ENCODE measurements at places on chromosomes 5 and 9.

DNA sequence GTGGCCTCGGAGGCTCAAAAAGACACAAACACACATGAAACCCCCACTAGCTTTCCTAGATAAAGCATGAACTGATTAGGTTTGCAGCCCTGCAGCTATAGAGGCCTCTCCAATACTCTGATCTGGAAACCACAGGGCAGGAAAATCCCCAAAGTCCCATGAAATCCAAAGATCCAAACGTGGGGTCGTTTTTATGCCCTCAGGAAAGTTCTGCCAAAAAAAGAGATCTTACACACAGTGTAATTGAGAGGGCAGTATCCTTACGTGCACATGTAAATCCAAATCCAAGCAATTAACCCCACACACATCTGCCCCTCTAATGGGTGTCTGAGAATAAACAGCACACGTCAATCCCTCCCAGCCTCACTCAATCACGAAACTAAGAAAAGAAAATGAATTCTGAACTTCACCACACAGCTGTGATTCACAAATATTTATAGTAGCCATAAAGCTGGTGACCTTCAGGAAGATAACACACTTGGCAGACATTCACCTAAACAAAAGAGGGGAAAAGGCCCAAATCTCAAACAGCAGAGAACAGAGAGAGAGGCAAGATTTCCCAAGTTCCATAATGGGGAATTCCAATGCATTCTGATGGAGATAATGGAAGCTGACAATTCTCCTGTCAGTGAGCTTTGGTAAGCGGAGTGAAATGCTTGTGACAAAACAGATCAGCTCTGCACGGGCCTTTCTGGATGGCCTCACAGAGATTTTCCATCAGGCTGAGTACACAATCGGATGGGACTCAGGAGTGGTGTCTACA lies 114.2 kb downstream of the SEMA5A start:
- DNase-seq: no peak

DNA sequence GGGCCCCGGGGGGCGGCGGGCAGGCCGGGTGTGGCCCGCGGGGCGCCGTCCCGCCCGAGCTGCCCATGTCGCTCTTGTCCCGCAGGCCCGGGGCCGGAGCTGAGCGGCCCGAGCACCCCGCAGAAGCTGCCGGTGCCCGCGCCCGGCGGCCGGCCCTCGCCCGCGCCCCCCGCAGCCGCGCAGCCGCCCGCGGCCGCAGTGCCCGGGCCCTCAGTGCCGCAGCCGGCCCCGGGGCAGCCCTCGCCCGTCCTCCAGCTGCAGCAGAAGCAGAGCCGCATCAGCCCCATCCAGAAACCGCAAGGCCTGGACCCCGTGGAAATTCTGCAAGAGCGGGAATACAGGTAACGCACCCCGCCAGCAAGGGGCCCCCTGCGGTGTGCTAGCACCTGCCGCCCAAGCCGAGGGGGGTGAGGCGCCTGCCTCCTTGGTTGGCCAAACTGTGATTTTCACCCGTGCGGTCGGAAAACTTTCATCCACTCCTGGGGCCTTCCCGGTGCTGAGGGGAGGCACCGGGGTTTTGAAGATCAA lies 32.1 kb downstream of the SMARCA2 start:
- peak; percentile 23 for DNase-seq

GRCh38 chr5:11468334-11469039 lies 435.8 kb downstream of the CTNND2 start:
- no peak for DNase-seq

DNA sequence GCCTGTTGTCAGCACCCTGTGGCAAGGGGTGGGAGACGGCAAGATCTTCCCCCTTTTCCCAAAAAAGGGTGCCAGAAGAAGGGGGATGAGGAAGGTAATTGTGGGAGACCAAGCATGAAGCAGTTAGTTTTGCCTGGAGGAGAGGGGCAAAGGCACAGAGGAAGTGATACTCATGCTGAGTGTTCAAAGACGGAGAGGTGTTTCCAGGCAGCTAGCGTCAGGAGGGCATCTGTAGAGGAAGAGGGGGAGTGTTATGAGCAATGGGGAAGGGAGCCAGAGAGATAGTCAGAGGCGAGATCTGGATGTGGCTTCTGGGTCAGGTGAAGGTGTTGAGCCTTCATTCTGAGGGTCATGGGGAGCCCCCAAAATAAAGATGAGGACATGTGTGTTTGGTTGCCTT lies 26.9 kb upstream of the ADAM19 start:
- DNase-seq: no peak

DNA sequence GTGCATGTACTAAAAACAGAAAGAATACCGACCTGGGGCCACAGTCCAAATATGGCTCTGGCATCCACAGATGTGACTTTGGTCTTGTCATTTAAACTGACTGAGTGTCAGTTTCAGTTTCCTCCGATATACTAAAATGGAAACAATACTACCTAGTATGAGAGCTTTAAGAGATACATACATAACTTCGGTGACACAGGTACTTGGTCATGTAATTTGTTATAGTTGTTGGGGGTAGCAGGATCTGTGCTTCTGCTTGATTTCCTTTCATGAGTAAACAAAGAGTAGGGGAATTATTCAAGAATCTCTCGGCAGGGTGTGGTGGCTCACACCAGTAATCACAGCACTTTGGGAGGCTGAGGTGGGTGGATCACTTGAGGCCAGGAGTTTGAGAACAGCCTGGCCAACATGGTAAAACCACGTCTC lies 32.1 kb downstream of the MTMR12 start:
- no peak for DNase-seq

DNA sequence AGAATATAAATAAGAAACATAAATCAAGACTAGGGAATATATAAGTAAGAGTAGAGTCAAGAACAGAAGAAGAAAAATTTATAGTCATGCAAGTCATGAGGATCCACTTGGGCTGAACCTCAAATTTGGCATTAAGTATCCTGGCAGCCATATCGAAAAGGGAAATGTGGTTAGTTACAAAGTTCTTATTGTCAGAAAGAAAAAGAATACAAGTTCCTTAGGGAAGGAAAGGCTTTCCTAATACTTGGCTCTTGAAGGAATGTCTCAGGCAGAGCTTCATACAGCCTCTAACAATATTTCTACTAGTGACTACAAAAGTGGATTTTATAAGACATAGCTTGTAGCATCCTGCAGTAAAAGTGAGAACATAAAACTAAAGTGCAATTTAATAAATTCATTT lies 45.4 kb downstream of the TMEM252 start:
- no peak for DNase-seq

GRCh38 chr9:96327694-96328352 lies 25.8 kb upstream of the HSD17B3 start:
- DNase-seq: no peak

- no peak for DNase-seq
Observed at GRCh38 chr5:11012295-11012694, 251.3 kb upstream of the DAP start.

DNA sequence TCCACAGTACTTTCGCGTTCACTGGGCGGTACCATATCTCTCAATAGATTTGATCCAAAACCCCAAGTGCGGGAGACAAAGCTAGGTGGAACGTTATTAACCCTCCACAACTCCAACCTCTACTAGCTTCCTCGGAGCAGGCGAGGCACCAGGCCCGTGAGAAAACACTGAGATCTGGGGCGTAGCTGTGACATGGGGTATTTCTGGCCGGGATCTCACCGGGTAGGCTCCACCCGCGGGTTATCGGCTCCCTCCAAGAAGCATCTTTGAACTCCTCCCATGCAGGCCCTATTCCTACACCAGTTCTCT lies 350 bp upstream of the SLC25A46 start:
- DNase-seq: no peak

DNA sequence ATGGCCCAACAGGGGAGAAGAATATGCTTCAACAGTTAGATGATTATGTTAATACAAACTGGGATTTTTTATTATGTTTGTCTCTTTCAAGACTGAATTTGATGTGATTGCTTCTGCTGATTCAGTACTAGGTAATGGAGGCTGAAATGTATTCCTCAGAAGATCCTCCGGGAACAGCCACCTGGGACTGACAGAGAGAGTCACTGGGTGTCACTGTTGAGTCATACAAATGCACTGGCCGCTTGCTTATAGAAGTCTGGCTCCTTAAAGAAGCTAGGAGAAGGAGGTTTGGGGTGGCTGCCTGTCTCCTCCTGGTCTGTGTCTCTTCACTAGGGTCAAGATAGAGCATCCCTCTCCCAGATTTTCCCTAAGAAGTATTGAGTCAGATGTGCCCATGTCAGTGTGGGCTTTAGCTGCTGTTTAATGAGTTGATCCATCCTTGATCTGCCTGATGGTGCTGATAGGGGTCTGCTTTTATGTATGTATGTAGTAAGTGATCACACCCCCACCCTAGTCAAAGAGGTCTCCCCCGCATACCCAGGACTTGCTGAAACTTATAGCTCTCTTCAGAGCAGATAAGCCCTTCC lies 773.4 kb downstream of the BRINP1 start:
- peak; percentile 59 for DNase-seq

GRCh38 chr9:91714020-91714806 lies 235.8 kb downstream of the ROR2 start:
- peak; percentile 87 for DNase-seq

DNA sequence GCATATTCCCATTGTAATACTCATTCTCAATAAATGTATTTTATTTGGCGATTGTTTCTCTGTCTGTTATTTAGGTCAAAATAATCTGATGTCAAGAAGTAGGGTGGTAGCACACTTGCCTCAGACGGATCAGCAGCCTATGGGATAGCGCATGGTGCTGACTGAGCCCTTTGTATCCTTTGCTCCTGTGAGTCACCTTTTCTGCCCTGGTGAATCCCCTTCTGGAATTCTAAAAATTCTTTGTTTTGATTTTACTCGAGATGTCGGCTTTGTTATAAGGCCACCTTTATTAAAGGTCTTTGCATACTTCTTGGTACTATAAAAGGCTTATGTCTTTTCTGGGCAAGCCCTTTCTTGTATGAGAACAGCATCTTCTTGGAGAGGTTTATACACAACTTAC lies 1187.8 kb downstream of the CDH9 start:
- no peak for DNase-seq

GRCh38 chr9:131744171-131744719 lies 4.4 kb upstream of the RAPGEF1 start:
- no peak for DNase-seq

GRCh38 chr5:105587963-105588662 lies 2025.5 kb upstream of the NUDT12 start:
- no peak for DNase-seq

- DNase-seq: no peak
Observed at GRCh38 chr9:71747576-71747975, 20.7 kb downstream of the CEMIP2 start.

- DNase-seq: no peak
Observed at GRCh38 chr5:9375756-9376155, 170.1 kb downstream of the SEMA5A start.

GRCh38 chr5:33475706-33476105 lies 34.9 kb downstream of the TARS1 start:
- no peak for DNase-seq

DNA sequence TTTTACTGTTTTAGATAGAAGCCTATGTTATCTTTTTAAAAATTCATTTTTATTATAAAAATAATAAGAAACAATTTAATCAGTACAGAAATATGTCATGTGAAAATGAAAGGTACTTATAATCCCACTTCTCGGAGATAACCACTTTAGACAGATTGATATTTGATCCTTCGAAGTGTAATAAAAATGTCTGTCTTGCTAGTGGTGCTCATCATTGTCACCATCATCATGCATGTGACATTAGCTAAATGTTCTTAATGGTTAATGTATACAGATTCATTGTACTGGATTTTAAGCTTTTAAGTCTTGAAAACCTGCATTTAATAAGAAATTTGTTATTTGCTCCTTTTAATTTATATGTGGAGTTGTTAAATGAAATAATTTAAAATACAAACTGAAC lies 30.1 kb upstream of the FAM120AOS start:
- no peak for DNase-seq

DNA sequence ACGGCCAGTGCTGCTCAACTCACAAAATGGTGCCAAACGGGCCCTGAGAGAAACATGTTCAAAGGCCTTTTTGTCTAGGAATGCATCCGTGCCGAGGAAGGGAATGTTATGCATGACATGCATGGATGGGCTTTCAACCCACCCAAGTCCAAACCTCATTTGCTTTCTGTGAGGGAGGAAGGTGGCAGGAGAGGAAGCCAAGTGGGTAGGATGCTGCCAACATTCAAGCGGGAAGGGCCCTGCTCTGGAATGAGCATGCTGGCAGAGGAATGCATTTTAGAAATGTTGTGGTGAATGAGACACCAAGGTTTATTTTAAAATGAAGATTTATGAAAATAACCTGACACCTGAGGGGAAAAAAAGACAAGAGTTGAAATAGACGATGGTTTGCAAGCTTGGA lies 479.1 kb downstream of the CCDC171 start:
- no peak for DNase-seq

DNA sequence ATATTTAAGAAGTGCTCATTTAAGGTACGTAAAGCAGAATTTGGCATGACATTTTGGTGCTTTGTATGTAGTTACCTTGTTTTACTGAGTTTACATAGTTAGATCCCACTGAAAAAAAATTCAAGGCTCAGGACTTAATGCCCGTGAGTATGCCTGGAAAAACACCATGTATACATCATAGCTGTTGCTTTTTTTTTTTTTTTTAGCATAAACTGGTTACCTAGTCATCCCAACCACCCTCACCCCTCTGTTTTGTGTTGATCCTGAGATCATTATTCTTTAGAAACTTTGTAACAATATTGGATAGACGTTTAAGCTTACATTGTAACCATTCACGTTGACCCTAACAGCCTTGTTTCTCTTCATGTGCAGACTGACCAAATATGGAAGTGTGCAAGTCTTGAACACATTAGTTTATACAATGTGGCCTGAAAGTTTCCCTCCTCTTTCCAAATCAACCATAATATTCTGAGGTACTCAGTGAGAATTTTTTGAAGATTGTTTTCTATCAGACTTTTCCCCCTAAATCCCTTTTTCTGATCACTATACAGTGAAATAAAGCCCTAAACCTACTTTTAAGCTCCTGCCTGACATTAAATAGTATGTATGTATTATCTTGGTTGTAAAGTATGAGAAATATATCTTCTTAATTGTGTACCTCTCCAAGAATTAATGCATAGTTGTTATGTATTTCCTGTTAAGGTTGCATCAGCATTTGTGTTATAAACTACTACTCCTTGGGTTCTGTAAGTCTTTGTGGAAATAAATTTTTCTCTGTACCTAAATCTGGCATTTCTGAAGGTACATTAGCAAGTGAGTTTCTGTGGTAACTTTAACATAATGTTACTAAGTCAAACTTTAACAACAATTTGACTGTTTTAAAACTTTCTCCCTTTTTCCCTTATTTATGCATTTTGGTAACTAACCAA lies 4.4 kb downstream of the RABGAP1 start:
- no peak for DNase-seq

DNA sequence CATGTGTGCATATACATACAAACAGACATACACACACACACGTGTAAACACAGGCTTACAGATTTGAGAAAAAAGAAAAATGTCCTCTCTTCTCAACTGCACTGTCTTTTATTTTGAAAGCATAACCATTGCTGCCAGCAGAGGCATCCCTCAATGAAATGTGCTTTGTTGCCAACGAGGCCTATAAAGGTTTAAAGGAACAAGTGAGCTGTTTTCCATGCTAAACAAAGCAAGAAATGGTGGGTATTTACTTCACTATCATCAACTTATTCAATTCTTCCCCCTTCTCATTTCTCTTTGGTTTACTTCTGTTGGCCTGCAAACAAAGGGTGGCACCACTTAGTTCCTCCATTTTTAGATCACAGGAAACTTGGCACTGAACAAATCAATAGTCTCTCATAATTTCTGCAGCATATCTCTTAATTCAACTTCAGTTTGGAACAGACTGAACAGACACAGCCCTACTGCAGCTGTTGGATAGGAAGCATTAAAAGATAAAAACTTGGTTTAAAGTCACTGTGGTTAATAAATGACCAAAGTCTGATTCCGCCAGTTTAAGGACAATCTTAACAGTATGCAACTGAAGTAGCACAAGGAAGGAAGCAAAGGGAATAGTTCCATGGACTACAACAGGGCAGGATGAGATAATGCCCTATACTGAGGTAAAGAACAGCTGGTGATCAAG lies 21.7 kb downstream of the TTC33 start:
- DNase-seq: no peak
